ENCODE measurements at places on chromosomes 6 and 20. TPM values are rescaled to one million over a fixed set of nuclear protein-coding genes. Genes with fewer than 3 reads are reported as not detected.

GRCh38 chr20:50930976-50931305 lies 296 bp downstream of the ADNP start:
- DNase-seq, result no peak

- DNase-seq, result no peak
Measured at GRCh38 chr6:52363228-52363867, 1.4 kb downstream of the PAQR8 start.

DNA sequence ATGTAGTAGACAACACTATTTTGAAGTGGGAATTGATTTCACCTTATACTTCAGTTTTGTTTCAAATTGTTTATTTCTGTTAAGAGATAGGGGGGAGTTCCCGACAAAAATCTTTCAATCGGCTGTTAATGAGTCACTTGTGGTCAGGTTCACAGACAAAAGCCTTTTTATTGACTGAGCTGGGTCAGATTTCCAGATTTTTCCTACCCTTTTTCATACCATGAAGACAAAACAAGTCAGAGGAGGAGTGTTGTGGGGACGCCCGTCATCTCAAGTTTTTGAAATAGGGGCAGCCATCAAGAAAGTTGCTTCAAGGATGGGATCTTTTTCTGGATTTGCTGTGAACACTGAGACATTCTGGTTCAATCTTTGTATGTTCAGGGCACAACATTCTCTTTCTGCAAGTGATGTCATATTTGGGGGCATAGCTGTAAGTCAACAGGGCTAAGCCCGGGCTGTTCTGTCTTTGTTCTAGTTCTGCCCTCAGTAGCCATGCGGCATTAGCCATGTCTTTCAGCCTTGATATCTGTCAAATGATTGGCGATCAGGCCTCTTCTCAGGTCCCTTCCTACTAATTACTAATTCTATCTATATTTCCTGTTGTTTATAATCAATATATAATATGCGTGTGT lies 496.0 kb upstream of the MARCKS start:
- DNase-seq, result no peak

DNA sequence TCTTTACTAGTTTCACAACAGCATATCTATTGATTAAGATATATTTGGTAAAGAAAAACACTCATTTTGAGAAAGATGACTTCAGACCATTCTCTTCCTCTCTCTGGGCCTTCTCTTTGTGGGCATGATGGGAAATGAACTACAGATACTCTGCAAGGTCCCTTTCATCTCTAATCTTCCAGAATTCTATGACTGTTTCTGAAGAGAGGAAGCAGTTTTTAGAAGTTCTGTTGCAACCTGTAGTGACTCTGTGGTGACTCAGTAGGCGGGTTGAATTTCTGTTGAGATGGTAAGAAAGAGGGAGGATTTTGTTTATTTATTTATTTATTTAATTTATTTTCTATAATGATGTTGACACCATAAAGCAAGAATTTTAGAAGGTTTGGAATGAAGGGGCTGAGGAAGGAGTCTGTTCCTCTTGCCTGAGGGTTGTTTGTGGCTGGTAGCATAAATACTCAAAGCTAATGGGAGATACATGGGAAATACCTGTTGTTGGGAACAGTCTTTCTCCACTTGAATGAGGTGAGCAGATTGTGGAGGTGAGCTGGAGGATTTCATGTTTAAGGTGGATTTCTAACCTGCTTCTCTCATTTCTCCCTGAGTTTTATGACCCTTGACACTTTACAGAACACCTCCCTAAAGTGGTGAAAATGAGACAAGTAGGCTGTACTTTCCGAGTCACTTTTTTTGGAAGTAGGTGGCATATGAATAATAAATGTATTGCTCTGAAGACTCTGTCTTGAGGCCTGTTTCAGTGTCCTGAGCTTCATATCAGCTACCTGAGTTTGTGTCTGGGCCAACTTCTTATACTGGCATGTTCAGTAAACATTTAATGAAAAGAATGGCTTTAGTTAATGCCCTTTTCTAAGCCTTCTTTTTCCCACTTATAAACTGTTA lies 15.0 kb downstream of the ACSS2 start:
- no peak for DNase-seq

- peak; percentile 36 for DNase-seq
Measured at GRCh38 chr6:135675862-135676261, 175.6 kb upstream of the PDE7B start.

DNA sequence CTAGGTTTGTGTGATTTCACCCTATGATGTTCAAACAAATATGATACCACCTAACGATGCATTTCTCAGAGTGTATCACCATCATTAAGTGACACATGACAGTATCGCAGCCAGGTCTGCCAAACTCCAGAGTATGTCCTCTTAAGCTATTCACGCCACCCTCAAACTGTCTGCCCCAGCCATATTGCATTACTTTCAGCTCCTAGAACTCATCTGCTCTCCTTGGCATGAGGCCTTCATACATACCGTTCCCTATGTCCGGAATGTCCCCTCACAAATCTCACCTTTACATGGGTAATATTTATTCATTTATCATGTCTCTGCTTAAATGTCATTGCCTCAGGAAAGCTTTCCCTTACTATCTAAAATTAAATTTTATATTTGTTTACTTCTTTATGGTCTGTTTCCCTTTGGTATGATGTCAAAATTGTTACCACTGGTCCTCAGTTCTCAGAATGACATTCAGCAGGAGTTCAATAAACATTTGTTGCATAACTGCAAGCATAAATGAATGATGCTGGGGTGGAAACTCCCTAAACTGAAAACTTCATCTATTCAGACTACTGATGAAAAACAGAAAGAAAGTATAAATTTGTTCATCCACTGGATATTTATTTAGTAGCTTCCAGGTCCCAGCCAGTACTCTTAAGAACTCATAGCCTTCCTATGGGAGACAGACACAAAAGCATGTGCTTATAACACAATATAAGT lies 3.2 kb downstream of the SESN1 start:
- no peak for DNase-seq

DNA sequence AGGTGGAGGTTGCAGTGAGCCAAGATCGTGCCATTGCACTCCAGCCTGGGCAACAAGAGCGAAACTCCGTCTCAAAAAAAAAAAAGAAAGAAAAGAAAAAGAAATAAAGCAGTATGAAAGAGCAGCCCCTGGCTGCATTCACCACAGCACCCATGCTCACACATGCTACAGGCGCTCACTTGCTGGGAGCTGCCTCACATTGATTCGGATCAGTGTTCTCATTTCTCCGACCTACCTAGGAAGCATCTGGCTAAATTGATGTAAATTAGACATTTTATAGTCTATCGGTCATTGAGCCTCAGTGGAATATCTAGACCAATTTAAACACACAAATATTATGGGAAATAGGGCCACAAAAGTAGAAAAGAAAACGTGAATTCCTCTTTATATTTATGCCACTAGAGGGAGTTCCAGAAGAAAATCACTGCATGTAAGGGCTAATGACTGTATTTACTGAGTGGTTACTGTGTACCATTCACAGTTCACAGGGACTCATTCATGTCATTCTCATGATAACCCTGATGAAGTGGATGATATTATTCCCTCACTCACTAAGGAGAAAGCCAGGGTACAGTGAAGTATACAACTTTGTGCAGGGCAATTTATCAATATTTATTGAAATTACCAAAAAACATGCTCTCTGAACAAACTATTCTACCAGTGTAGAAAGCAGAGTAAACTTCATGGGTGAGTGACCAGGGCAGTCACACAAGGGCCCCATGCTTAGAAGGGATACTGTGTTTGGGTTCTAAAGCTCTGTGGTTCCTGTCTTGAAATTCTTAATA lies 5.3 kb upstream of the MOG start:
- DNase-seq, result peak; percentile 55

GRCh38 chr6:7150381-7151064 lies 42.8 kb downstream of the RREB1 start:
- DNase-seq, result no peak

GRCh38 chr6:53623497-53623896 lies 42.1 kb downstream of the KLHL31 start:
- DNase-seq, result no peak

DNA sequence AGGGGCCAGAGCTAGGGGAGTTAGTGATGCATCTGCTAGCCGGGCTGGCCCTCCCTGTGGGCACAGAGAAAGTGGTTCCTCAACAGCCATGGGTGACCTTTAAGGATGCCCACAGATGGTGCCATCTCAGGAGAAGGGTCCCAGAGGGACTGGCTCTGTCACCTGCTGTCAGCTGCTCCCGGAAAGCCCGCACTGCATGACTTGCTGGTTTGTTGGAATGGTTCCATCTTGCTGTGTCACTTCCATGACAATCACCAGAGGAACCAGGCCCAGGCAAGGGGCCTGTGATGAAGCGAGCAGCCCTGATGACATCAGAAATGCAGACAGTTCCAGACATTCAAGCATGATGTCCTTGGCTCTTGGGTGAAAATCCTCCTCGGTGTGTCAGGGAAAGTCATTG lies 125.2 kb downstream of the PHACTR3 start:
- DNase-seq, result no peak

GRCh38 chr6:35018746-35019145 lies 122.4 kb downstream of the TCP11 start:
- DNase-seq, result no peak

DNA sequence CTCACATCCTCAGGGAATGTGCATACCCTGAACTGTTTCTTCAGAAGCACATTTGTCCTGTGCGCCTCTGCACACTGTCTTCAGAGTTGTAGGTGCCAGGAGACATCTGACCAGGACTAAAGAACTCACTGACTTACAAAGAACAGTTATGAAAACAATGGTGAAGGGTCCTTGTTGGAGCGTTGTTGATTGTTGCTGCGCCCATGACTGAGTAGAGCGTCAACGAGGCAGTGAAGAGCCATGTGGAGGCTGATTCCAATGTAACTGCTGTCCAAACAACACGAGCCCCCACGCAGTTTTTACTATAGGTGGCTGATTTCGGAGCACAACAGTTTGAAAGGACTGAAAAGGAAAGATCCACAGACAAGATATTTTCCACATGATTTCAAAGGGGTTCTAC lies 380.3 kb downstream of the CDH26 start:
- no peak for DNase-seq

DNA sequence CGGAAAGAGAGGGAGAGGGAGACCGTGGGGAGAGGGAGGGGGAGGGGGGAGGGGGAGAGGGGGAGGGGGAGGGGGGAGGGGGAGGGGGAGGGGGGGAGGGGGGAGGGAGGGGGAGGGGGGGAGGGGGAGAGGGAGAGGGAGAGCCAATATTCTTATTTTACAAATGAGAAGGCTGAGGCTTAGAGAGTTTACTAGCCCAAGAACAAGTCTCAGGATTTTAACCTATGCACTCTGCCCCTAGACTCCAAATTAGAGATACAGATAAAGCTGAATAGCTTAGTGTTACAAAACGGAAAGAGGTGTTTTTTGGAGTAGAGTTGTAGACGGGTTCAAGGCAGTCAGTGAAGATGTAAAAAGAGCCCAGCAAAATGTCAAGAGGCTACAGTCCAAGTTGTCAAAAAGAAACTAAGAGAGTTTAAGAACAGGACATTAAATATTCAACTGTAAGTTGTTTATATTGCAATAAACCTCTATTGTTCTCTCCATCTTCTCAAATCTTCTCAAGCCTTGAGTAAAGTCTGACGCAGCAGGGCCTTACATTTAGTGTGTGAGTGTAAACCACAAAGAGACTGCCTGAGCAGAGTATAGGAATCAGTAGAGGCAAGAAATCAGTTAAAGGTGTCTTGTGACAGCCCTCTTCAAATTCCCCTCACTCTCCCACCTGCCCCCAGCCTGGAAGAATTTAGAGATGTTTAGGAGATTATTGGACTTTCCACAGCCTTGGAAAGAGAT lies 34.9 kb upstream of the AKIRIN2 start:
- DNase-seq, result no peak

DNA sequence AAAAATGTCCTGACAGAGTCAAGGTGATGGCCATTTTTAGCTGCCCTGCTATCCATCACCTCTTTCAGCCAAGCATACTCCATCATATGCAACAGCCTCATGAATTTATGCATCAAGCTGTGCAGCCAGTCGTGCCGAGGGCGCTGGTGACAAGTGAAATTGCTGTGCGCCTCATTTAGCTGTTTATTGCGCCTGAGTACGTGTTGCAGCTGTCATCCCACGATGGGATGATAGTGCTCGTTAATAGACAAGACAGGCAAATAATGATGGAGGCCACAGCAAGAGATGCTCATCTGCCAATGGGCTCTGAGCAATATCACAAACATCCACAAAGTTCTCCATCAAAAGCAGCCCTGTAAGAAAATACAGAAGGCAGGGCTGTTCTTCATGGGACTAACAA lies 562.3 kb upstream of the POU3F2 start:
- DNase-seq, result no peak

- DNase-seq, result no peak
Measured at GRCh38 chr20:15447549-15447948, 1110.1 kb upstream of the FLRT3 start.

GRCh38 chr20:59579404-59580145 lies 24.8 kb upstream of the PHACTR3 start:
- no peak for DNase-seq

The ATXN1 gene
- total RNA-seq, result 0.09 TPM

The UBE2C gene
- total RNA-seq, result 222 TPM

The TFAP2C gene
- not detected for total RNA-seq

The RAB32 gene
- total RNA-seq, result not detected

The PGC gene
- not detected for total RNA-seq

The GGTLC1 gene
- total RNA-seq, result not detected

The NXT1 gene
- total RNA-seq, result 33.9 TPM

The PHACTR1 gene
- total RNA-seq, result 15.4 TPM

The PSORS1C1 gene
- total RNA-seq, result not detected

The GTPBP2 gene
- total RNA-seq, result 86.5 TPM

The GABRR1 gene
- total RNA-seq, result not detected

The SLC32A1 gene
- not detected for total RNA-seq

The PCK1 gene
- total RNA-seq, result 13.0 TPM
